Activated CD8-positive, alpha-beta memory T cell treated with anti-CD3 and anti-CD28 coated beads for 24 hours (primary cell): ENCODE measurements at places on chromosomes 4 and X.

GRCh38 chr4:106263594-106264330 lies 52.2 kb downstream of the TBCK start:
- DNase-seq: no peak

DNA sequence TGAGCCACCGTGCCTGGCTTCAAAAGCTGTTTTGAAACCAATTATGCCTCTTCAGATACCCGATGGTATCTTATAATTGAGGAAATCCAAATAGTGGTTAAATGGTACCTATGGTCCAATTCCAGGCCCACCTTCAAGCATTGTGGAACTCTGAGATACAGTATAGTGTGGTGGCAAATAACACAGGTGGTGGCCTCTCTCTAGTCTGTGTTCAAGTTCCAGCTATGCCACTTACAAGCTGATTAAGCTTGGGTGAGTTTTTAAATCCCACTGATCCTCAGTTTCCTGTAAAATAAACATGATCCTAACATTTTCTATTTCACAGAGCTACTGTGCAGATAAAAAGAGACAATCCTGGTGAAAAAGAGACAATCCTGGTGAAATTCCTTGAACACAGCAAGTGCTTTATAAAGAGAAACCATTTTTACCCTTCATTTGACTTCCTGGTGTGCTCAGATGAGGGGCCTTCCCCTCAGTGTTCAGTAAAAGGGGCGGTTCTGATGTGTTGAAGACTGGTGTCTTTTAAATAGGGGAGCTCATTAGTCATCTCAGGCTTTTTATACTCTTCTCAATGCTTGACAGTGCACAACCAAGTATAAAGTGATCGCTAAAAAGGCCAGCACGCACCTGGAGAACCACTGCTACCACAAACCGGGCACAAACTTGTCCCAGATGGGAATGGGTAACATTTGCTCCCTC lies 30.8 kb upstream of the CD40LG start:
- no peak for DNase-seq

- no peak for DNase-seq
Observed at GRCh38 chr4:78673337-78673736, 102.8 kb upstream of the BMP2K start.

GRCh38 chrX:15718283-15718970 lies 19.6 kb upstream of the CA5B start:
- DNase-seq: no peak

DNA sequence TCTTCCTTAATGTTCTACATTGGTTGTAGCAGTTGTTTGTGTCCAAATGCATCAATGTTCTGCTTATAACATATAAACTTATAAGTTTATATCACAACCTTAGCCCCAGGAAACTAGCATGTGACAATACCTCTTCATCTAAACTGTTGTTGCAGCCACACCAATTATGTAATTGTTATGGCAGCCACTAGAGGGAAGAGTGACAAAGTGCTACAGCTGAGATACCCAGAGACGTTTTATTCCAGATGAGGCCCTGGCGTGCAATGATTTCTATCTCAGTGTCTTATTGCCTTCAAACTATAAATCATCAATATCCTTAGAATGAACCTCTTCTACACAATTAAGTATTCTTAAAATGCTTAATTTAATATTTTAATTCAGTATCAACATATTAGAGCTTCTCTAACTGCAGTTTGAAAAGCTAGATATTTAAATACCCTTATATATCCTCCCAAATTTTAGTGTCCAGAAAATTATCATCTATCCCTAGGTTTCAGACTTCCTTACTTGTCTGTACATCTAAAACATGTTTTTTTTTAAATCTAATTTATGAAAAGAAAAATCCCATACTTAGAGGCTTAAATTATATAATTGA lies 171.6 kb downstream of the PCDH10 start:
- DNase-seq: no peak

- DNase-seq: peak; percentile 58
Observed at GRCh38 chrX:63686878-63687714, 97.9 kb downstream of the ARHGEF9 start.

GRCh38 chrX:47358387-47359065 lies 11.9 kb upstream of the ZNF157 start:
- peak; percentile 57 for DNase-seq

DNA sequence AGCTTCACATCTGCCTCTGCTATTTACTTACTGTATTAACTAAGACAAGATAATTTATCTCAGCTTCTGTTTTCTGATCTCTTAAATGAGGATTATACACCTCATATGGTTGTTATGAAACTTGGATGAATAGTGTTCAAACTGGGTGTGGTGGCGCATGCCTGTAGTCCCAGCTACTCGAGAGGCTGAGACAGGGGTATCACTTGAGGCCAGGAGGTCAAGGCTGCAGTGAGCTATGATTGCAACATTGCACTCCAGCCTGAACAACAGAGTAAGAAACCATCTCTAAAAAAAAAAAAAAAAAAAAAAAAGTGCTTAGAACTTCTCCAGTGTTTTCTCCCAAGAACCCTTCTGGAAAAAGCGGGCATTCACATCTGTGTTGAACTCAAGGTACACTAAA lies 19.8 kb upstream of the KLF3 start:
- DNase-seq: no peak

- no peak for DNase-seq
Observed at GRCh38 chr4:65515646-65516045, 154.6 kb downstream of the EPHA5 start.

- no peak for DNase-seq
Observed at GRCh38 chr4:177236886-177237285, 72.8 kb upstream of the NEIL3 start.

DNA sequence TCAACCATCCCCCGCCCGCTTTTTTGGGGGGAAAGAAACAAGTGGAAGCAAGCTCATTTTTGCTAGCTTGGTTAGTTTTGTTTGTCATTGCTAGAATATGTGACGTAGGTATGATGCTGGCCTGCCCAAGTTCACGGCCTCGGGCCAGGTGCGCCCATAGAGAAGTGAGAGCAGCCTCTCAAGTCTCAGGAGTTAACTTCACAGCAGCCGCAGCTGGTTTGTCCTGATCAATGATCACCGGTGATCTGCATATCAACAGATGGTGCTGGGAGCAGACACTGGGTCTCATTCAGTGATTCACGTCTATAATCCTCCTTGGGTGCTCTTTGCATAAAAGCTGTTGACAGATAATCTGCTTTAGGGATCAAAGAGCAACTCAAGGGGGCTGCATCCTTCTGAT lies 50.1 kb downstream of the ENPP6 start:
- DNase-seq: no peak

GRCh38 chr4:178448372-178449035 lies 1006.3 kb upstream of the AGA start:
- DNase-seq: no peak

DNA sequence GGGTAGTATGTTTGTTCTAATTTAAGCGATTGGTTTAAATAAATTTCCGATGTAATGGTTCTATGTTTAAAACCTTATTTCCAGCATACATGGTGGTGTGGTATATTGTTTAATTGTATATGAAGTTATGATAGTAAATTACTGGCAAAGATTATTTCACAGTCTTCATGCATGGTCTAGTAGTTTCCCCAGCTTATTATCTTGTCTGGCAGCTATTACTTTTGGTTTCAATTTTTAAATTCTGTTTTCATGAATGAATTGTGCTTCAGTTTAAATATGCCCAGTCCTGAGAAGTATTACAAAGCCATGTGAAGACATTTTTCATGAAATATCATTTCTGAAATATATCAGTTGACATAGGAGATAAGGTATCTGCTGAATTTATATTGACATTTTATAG lies 6.3 kb downstream of the ALG13 start:
- no peak for DNase-seq

GRCh38 chrX:148612431-148612830 lies 112.0 kb downstream of the AFF2 start:
- DNase-seq: no peak

DNA sequence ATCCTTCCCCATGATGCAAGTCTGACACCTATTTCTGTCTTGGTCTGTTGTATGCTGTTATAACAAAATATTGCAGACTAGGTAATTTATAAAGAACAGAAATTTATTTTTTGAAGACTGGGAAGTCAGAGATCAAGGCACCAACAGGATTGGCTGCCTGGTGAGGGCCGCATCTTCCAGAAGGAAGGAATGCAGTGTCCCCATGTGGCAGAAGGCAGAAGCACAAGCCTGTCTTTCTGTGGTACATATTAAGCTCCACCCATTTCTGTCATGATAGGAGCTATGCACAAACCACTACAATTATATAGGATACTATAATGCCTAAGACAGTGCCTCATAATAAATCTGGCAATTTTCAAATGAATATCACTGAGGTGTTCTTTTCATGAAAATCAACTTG lies 502.3 kb upstream of the DIAPH2 start:
- no peak for DNase-seq

- DNase-seq: no peak
Observed at GRCh38 chr4:86092684-86093083, 267.2 kb downstream of the MAPK10 start.
